ENCODE measurements at places on chromosomes 11 and 22.
A peak's percentile ranks its signal among the peaks of the same experiment; 100 is the strongest.

DNA sequence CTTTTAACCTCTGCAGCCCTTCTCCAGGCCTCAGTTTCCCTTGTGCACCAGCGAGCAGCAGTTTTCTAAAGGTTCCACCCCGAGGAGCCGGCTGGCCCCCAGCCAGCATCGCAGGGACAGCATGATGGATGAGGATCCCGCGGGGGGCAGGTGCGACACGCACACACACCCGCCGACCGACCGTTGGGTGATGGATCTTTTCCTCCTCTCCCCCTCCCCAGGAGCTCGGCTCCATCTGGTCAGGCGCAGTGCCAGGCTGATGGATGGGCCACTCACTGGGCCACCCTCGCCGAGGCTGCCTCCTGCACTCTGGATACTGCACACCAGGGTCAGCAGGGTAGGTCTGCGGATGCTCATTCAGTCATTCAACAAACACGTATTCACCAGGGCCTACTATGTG, 12.8 kb upstream of the CABP7 start:
- DNase-seq, result no peak

DNA sequence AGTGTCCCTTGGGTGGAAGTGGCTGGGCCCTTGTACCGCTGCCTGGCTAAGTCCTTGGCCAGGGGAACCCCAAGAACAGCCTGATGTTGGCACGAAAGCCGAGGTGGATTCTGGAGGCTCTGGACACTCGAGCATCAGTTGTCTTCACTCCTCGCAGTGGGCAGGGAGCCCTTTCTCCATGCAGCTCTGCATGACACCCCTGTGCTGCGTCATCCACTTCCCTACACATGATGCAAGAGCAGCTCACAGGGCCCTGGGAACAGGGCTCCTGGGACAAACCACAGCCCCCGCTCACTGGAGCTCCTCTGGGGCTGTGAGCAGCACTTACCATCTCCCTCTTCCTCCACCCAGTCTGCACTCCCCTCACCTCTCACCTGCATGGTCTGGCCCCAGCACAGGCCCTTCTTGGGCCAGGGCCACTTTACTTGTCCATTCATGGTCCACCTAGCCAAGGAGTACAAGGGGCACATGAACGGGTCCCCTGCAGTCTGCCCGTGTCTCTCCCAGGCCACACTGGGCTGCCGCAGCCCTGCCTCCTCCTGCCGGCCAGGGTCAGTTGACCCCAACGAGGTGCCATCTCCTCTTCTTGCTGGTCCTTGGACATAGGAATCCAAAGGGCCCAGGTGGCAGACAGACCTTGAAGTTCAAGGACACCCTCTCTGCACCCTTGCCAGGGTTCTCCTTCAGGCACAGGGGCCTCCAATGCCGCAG, 66.5 kb downstream of the IGF2 start:
- DNase-seq, result peak; percentile 57

- DNase-seq, result no peak
These were observed 11.4 kb downstream of the PRSS23 start for GRCh38 chr11:86811637-86812321.

GRCh38 chr11:10695833-10696232, 2.3 kb upstream of the IRAG1 start:
- no peak for DNase-seq

DNA sequence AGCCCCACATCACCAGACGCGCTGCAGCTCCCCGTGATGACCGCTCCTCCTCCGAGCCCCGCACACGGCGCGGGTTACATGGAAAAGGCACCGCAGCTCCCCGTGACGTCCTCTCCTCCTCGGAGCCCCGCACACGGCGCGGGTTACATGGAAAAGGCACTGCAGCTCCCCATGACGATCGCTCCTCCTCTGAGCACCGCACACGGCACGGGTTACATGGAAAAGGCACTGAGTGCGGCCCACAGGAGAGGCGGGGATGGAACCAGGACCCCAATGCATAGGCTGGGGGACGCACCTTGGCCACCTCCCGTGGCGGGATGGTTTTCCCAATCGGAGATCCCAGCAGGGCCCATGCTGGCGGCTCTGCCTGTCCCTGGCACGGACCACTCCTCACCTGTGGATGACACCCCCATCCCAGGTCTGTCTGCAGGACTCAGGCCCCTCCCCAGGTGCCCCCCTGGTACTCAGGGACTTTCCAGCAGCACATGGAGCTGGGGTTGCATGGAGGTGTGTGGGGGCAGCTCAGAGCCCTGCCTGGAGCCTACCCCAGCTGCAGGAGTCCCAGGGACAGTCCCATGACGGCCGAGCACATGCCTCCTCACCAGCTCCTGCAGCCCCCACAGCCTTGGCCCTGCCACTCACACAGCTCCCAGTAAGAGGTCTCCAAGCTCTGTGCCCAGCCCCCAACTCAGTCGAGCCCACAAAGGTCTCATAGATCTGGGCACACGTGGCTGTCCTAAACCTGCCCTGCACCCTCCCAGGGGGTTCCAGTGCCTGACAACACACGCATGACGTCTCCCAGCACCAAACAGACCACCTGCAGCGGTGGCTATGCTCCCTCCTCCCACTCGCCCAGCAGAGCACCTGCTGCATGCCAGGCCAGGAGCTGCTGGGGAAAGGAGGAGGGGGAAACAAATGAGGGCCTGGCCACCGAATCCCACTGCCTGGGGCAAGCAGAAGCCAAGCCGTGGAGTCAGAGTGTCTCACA, 166.6 kb downstream of the BRD1 start:
- DNase-seq, result peak; percentile 54

DNA sequence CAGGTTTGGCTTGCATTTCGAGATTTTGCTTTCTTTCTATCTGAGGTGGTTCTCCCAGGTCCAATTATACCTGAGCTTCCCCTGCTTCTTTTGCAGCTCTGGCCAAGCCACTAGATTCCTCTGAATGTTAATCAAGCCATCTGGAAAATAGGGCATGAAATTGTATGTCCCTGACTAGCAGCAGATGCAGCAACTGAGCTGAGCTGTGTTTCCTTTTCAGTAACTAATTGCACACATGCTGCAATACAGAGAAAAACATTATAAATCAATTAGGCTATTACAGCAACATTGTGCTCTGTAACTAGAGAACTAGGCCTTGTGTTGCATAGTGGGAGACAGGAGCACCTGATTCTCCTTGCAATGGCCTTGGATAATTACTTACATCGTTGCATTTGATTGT, 408.3 kb downstream of the ETS1 start:
- no peak for DNase-seq

DNA sequence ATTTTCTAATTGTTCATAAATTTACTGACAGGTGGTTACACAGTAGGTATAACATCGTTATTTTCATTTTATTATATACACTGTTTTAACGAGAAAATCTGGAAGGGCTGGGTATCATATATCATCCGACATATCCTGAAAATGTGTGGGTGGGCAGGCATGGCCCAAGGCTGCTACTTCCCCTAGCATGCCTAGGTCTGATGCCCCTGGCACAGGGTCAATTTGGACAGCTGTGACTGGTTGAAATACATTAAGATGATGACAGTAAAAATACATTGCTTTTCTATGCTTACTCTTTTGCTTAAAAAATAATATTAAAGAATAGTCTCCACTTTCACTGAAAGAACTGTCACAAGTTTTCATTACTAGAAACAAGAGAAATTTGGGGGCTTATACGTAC, 908.8 kb downstream of the OPCML start:
- no peak for DNase-seq

- no peak for DNase-seq
These were observed 200.5 kb downstream of the DDX10 start for GRCh38 chr11:108865406-108865805.

DNA sequence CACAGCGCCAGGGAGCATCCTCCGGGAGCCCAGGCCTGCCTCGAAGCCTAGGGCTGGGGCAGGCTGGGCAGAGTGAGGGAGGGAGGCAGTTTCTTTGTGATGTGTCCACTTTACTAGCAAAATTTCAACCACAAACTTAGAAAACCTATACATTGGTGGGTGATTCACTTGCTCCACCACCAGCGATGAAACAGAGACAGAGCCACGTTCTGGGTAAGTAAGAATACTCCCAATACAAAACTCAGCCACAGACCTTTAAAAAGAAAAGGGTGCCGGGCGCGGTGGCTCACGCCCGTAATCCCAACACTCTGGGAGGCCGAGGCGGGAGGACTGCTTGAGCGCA, 22.3 kb downstream of the CDKN1C start:
- no peak for DNase-seq

DNA sequence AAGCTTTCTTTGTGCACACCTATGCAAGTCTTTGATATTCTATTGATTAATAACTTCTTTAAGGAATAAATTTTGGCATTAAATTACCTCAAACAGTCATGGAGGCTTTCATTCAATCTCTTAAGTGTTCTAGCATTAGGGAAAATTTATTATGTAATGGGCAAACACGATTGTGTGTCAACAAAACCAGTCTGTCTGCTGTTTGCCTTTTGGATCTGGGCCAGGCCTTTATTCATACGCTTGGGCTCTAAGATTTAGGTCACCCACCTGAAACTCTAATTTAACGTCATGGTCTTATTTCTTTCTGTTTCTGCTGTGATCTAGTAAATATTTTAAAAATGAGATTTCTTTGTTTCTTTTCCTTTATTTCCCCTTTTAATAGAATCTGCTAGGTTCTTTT, 1270.6 kb downstream of the LRRC4C start:
- DNase-seq, result no peak

Data from activated effector memory CD4-positive, alpha-beta T cell treated with anti-CD3 and anti-CD28 coated beads, Interleukin-2, amount 50 U/mL, for 16 hours (primary cell).